NCI-H187 treated with DMSO at 0.1 percent for 48 hours (cell line): ENCODE measurements at places on chromosomes 7 and 10.
A peak's percentile ranks its signal among the peaks of the same experiment; 100 is the strongest.

DNA sequence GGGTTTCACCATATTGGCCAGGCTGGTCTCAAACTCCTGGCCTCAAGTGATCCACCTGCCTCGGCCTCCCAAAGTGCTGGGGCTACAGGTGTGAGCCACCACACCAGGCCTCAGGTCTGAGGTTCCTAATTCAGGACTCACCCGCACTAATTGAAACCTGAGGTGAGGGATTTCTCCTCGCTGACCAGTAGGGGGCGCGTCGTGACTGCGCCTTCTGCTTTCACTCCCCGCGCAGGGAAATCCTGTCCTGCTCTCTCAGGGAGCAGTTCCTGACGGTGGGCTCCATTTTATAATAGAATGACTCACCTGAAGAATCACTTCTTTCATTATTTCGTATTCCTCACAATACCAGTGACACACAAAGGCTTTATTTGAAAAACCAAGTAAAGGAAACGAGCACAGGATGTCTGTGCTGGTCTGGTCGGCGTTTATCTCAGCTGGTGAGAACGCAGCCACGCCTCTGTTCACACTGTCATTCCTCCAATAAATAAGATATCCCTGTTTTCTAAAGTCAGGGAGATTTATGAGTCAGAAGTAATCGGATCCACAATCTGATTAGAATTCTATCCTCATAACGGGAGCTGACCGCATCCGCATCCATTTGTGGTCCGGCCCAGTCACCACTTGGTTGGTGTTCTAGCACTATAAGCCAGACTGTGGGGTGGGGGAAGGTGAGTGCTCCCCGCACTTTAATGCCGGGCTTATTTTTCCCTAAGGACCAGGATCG lies 35.4 kb downstream of the BAG3 start:
- no peak for DNase-seq

- DNase-seq = peak; percentile 34
Measured at GRCh38 chr10:76133597-76134255, 702.3 kb downstream of the LRMDA start.

DNA sequence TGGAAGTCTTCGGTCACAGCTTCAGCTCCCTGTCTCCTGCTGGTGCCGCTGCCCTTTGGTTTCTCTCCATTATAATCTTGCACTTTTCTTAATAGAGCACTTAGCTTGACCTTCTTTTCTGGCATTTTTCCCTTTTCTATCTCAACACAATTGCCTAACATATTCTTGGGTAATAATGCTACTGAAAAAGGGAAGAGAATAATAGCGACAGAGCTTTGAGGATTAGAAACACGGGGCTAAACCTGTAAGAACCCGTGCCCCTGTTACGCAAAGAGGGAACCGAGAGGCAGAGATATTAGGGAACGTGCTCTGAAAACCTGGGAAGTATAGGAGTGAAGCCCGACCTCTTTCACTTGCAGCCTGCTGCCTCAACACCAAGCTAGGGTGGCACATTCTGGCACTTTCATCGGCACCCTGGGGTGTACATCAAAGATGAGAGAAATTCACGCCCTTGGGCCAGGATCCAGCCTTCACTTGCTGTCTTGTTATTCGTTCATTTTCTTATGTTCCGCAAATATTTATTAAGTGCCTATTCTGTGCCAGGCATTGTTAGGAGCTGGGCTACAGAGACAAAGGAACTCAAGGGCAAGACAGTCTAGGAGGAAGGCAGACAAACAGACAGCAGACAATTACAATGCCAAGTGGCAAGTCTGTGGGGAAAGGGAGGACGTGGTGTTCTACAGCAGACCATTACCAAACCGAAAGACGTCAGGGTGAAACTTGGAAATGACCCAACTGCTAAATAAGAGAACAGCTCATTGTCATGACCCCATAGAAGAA lies 33.0 kb upstream of the GALNTL5 start:
- no peak for DNase-seq

DNA sequence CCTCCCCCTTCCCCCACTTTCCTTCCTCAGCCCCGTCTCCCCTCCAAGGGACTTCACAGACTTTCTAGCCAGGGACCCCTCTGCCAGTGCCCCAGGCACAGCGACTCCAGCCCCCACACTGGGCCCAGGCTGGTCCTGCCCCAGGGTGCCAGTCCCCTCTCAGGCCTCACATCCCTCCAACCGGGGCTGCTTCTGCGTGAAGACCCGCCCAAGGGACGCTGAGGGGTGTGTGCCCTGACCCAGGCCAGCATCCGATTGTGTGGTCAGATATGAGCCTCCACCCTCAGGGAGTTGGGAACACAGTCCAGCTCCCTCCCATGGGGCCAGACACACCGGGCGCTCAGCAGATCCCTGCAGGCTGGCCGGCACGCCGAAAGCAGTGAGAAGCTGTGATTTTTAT lies 97.0 kb downstream of the MICALL2 start:
- no peak for DNase-seq

- DNase-seq = no peak
Measured at GRCh38 chr10:129744134-129745111, 219.7 kb downstream of the EBF3 start.

DNA sequence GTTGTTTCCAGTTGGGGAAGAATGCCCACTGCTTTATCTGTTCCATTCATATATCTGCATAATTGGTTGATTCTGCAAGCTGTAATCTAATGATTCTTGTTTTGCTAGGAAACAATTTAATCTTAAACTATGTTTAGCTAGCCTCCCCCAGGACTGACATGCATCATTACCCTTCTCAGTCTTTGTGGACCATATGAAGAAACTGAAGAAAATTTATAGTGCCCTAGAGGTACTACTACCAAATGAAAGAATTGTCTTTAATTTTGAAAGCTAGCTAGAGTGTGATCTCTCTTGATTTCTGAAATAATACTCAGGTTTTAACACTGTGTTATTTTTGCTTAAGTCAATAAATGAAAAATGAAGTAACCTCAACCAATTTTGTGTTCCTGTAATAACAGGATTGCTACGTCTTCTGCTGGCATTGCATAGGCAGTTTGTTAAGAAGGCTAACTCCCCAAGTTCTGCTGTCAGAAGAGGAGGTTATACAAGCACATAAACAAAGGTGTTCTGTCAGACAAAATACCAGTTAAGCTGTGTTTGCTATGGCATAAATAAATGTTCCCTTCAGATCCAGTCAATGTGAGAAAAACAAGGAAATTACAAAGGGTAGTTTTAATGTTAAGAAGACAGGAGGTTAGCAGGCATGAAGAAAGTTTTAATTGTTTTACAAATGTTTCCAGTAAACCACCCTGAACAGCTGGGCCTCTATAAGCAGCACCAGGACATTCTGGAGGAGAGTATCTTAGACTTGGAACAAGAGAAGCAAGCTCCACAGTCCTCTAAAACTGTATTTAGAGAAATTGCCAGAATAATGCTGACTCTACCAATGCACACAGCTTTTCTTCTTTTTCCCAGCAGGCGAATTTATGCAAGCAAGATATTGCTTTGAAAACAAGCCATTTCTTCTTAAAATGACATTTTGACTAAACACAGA lies 90.3 kb upstream of the CTTNBP2 start:
- no peak for DNase-seq

DNA sequence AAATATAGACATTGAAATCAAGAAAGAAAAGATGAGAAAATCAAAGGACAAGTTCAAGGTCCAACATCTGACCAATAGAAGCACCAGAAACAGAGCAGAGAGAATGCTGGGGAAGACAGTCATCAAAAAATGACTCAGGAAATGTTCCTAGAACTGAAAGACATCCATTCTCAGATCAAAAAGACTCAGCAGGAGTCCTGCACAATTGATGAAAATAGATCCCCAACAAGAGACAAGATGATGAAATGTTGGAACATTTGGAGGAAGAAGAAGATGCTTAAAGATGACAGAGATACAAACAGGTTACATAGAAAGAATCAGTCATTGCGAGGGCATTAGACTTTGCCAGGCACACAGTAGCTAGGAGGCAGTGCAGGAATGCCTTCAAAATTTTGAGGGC lies 30.0 kb upstream of the EIF5AL1 start:
- no peak for DNase-seq

- no peak for DNase-seq
Measured at GRCh38 chr7:22329816-22330524, 27.0 kb downstream of the RAPGEF5 start.

DNA sequence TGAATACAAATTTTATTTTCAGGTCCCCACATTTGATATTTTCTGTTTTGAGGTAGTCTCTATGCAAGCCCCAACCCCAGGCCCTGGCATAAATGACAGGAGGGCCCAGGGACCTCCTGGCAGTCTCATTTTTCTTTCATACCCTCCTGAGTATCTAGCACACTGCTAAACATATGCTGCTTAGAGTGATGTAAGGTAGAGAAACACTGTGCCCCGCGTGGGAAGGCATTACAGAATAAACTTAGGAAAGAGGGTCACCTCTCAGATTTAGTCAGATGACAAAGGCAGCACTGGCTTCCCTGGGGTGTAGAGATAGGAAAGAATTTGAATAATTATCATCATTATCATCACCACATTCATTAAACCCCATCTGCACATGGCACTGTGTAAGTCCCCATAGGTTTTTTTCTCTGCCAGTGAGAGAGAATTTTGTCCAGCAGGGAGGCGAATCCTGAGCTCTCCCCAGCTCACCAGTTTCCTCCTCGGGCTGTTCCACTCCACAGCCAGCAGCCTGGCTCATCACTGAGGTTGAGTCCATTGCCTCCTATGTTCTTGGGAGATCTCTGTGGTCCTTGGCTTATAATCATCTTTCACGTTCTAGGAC lies 507.3 kb upstream of the GALNT17 start:
- DNase-seq = no peak

- DNase-seq = no peak
Measured at GRCh38 chr7:99219985-99220384, 12.1 kb upstream of the KPNA7 start.

DNA sequence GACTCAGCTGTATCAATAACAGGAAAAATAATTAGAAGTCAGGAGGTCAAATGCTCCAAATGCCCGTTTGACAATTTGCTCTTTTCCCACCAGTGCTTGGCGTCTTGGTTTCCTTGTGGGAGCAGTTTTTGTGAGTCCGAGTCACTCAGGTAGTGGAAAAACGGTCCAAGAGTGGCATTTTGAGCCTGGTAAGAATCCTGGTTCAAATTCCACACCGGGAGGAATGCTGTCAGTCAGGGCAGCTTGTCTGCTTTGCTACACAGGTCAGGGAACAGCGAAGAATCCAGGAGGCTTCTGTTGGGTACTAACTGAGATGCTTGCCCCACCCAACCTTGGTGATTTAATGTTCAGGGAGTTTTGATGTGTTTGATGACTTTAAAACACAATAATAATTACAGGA lies 209.5 kb downstream of the HERPUD2 start:
- DNase-seq = no peak

DNA sequence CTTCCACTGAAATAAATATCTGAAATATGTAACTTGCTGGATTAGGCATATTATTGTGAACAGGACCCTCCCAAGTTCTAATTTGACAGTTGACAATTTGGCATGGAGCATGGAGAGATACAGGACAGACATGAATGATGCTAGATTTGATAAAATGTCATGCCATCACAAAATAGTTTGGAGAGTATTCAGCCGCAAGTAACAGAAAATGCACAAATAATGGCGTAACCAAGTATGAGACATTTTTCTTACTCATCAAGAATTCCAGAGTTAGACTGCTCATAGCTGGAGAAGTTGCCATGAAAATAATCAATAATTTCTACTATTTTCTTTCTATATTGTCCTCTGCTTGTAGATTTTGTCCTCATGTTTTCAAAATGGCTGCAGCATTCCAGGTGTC lies 45.5 kb upstream of the GPAM start:
- no peak for DNase-seq

GRCh38 chr10:131584287-131584686 lies 272.8 kb upstream of the TCERG1L start:
- DNase-seq = no peak

- DNase-seq = no peak
Measured at GRCh38 chr7:213324-213993, 21.1 kb downstream of the FAM20C start.

GRCh38 chr10:83871187-83872081 lies 267.9 kb upstream of the GHITM start:
- DNase-seq = no peak

- DNase-seq = no peak
Measured at GRCh38 chr10:93288679-93289634, 193.2 kb downstream of the MYOF start.

DNA sequence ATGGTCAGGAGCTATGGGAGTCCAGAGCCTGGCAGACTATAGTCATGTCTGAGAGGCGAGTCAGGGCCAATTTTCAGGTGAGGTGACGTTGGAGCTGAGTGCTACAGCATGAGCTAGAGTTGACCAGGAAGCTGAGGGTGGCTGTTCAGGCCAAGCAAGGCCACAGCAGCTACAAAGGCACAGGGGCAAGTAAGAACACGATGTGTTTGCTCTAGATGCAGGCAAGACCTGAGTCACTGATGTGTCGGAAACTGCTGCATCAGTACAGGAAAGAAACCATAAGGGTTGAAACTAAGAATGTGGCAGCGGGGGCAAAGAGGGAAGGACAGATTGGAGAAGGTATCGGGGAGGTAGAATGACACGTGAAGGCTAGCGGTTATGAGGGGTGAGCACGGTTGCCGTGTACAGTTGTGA lies 11.8 kb upstream of the RRP12 start:
- no peak for DNase-seq

DNA sequence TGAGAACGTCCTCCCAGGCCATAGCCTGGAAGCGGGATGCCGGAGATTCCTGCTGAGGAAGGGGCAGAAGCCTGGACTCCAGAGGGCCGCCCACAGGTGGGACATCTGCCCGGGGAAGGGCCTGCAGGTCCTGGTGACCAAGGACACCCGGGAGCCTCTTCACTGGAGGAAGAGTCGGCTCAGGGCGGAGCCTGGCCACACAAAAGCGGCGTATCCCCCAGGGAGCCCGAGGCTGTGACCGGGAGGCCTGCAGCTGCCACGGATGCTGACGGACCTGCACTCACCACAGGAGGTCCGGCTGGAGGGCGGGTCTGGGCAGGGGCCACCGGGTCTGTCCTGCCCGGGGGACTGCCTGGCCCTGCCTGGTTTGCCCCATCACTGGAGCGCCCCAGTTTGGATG lies 15.5 kb upstream of the ADGRA1 start:
- no peak for DNase-seq

- no peak for DNase-seq
Measured at GRCh38 chr7:142422621-142423020, 164.8 kb upstream of the PRSS58 start.

- DNase-seq = no peak
Measured at GRCh38 chr7:98186452-98187137, 24.6 kb upstream of the BHLHA15 start.

GRCh38 chr10:81957976-81958375 lies 83.0 kb downstream of the NRG3 start:
- DNase-seq = no peak

DNA sequence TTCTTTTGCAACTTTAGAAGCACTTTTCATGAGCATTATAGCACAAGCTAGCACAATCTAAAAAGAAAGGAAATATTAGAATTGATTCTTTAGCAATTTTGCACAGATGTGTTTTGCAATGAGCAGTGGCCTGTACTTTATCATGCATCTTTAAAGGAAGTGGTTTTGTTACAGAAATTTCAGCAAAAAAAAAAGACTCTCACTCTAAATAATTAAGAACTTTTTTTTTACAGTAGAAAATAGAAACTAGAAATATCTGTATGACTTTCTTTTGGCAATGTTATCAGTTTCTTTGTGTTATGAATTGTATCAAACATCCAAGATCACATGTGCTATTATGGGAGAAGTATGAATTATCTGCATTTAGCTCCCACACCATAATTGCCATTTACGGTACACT lies 195.7 kb upstream of the KLF6 start:
- no peak for DNase-seq
